ENCODE measurements at places on chromosomes 3 and 15.

DNA sequence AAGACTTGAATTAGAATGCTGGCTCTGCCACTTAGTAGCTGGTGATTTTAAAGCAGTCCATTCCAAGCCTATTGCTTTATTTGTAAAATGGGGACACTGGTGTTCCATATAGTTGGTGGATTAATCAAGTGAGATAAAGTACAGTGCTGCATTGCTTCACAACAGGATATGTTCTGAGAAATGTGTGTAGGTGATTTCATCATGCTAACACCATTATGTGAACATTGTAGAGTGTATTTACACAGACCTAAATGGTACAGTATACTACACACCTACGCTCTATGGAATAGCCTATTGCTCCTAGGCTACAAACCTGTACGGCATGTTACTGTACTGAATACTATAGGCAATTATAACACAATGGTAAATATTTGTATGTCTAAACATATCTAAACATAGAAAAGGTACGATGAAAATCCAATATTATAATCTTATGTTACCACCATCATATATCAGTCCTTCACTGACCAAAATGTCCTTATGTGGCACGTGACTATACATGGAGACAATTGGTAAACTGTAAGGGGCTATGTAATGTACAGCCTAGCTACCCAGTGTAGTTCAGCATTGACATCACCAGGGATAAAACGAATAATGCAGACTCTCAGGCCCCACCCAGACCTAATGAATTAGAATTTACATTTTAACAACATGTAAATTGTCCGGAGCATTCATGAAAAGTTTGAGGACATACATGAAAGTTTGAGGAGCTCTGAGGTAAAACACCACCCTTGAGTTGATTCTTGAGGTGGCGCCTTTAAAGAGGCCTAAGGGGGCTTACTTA lies 121.4 kb upstream of the BFSP2 start:
- no peak for DNase-seq

- DNase-seq = no peak
These were observed 22.1 kb downstream of the SATB1 start for GRCh38 chr3:18403061-18403460.

DNA sequence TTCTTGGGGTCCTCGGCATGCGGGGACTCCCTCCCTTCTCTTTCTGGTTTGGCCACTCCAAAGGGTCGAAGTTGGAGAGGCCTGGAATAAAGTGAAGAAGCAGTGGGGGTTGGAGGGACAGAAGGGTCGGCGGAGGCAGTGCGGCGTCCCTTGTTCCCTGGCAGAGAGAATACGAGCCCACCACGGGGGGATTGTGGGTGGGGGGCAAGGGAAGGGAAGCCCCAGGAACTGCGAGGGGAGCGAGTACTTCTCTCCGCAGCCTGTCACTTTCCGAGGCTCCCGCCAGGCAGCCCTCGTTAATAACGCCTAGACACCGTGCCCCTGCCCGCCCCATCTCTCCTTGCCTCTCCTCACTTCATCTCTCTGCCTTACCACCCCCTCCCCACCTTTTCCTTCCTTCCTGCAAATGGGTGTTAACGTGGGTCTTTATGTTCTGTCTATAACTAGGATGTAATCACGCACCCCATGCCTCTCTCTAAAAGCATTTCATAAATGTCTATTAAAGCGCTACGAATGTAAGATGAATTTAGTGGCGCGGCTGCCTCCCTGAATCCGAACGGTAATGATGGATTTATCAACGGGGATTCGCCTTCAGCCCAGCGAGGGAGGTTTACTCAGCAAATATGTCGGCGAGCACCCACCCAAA lies 13.7 kb downstream of the NR2F2 start:
- no peak for DNase-seq

GRCh38 chr3:150779402-150779858 lies 16.5 kb upstream of the SIAH2 start:
- no peak for DNase-seq

DNA sequence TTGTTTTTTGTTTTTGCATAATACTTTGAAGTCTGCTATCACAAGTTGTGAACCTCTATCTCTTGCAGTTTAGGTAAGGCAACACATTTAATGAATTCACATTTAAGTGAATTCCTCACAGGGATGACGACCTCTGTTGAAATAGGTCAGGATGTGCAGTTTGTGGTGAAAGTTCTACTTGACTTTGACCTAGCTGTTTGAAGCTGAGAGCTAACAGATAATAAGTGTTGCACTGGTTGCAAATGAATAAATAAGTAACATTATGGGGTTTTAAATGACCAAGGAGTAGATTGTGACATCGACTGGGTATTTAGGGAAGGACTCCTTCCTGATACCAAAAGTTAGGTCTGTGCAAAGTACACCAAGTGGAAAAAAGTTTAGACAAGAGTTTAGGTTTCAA lies 23.9 kb downstream of the NIT2 start:
- no peak for DNase-seq

DNA sequence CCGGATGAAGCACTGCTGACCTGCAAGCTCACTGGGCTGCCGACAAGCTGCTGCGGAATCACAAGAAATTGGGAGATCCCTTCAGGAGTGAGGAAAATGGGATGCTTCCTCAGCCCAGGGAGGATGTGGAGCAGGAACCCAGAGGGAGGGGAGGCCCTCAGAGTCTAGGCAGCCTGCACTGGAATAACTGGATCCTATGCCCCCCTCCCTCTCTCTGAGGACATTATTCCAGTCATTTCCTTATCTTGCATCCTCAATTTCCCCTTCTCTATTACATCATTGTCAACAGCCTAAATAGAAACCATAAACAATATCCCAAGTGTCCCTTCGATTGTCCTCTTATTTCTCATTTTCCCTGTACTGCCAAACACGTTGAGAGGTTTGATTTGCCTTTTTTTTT lies 169.0 kb downstream of the OPA1 start:
- DNase-seq = no peak

DNA sequence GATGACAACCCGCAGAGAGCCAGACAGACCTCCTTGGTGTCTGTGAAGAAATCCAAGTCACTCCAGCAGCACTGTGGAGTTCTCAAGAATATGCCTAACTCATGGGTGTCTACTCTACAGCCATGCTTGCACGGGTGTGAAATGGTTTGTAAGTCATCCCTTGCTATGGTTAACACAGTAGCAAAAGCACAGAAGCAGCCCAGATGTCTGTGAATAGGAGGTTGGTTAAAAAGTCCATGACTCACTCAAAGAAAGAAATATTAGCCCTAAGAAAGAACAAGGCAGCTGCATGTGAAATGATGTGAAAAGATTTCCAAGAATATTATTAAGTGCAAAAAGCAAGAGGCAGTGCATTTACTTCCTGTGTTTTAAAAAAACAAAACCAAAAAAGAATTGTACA lies 12.1 kb upstream of the LIMD1 start:
- DNase-seq = no peak

GRCh38 chr3:176995946-176996345 lies 201.3 kb downstream of the TBL1XR1 start:
- DNase-seq = no peak

- no peak for DNase-seq
These were observed 13.6 kb upstream of the CSRNP1 start for GRCh38 chr3:39166932-39167532.

DNA sequence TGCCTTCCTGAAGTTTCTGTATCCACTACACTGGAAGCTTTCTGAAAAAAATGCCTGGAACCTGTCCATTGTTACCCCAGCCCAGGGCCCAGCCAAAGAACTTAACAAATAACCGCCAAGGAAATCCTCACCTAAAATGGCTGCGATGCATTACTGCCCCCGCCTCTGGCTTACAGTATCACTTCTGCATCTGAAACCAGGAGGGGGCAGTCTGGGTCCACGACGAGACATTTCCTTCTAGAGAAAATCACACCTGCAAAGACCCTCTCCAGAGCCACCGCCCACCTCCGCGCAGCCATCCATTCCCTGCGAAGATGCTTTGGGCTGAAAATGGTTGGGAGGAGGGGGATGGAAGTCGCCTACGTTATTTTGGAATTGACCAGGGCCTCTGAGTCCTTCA lies 22.4 kb upstream of the CELF6 start:
- no peak for DNase-seq

GRCh38 chr3:53651927-53652326 lies 157.5 kb downstream of the CACNA1D start:
- DNase-seq = no peak

DNA sequence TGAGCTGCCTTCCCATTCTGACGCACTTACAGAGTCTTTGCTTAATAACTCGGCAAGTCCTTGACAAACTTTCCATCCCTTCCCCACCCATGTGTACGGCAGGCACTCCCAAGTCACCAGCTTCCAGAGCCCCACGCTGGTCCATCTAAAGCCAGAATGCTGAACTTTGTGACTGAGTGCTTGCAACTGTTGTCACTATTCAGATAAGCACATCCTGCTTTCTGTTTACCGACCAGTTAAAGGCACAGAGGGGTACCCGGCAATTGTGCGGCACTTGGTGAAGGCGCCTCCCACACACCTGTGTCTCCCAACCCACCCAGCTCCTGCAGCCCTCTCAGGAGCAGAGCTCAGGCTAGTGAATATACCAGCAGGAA lies 430.6 kb downstream of the FOXP1 start:
- DNase-seq = no peak

- no peak for DNase-seq
These were observed 225.1 kb downstream of the SNRPN start for GRCh38 chr15:25179673-25180511.

- DNase-seq = no peak
These were observed 4.7 kb upstream of the DCBLD2 start for GRCh38 chr3:98906230-98906629.

- DNase-seq = no peak
These were observed 421.6 kb upstream of the CBLB start for GRCh38 chr3:106290304-106290997.

DNA sequence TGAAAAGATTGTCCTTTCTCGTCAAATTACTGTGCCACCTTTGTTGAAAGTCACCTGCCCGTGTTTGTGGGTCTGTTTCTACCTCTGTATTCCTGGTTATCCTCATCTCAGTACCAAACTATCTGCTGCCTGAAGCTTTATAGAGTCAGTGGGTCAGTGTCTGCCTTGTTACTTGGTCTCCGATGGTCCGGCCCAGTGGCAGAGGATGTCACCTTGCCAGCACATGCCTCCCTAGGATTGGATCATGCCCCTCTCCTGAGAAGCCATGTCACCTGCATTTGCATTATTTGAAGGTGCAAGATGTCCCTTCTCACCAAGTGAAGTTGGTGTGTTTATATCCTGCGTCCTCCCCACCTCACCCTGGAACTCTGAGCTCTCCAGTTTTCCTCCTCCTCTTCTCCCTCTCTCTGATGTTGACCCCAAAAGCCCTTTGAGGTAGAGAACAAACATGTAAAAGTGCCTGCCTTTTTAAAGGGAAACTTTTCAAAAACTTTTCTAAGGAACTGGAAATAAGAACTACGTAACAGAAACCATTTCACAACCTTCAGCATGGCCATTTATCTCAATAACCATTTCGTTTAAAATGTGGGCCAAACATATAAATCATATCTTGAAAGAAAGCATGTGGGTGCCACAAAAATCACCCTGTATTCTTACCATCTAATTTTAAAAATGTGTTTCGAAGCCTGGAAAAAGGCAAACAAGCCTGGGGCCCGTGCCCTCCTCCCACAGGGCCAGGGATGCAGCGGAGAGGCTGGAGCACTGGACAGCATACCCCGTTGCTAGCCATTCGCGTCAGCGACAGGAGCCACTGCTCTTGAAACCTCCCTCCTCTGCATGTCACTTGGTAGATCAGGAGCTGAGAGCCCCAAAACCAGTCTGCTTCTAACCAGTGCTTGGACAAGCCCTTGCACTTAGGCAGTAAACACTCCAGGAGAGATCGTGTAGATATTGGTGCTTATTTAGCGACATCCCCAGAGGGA lies 102.1 kb downstream of the VGLL4 start:
- DNase-seq = no peak

GRCh38 chr3:16286751-16287543 lies 21.9 kb downstream of the OXNAD1 start:
- no peak for DNase-seq
